ENCODE measurements at places on chromosomes 12 and 14. TPM values are rescaled to one million over a fixed set of nuclear protein-coding genes. Genes with fewer than 3 reads are reported as not detected.
A peak's percentile ranks its signal among the peaks of the same experiment; 100 is the strongest.

Gene SVOP
- total RNA-seq = not detected

DNA sequence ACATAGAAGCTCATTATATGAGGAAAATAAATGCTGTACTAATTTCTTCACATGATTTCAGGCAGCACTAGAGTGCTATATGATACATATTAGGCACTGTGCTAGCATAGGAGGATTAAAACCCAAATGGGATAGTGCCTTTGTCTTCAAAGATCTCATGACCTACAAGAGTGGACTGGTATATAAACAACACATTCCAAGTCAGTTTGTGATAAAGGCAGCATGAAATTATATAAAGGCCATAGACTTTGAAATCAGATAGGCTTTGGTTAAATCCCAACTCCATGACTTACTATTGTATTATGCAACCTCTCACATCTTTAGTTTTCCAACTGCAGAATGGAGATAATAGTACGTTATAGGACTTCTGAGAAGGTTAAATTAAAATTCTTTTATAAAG, 179.7 kb downstream of the RAD51B start:
- H3K27me3 ChIP-seq = no peaks in the 10 kb centered on the region
- DNase-seq = no peak
- H3K27ac ChIP-seq = no peak overlapping the region
- no peaks in the 10 kb centered on the region for H3K4me1 ChIP-seq

- H3K4me1 ChIP-seq = peaks cover 62% of the 10 kb centered on the region
- DNase-seq = no peak
- H3K27me3 ChIP-seq = no peaks in the 10 kb centered on the region
- no peaks in the 10 kb centered on the region for H3K36me3 ChIP-seq
- H3K4me3 ChIP-seq = peak overlapping the region; percentile 97
Observed at GRCh38 chr12:104458694-104459367, 2.1 kb downstream of the CHST11 start.

- no peak overlapping the region for H3K27ac ChIP-seq
- H3K27me3 ChIP-seq = no peaks in the 10 kb centered on the region
- no peaks in the 10 kb centered on the region for H3K36me3 ChIP-seq
- H3K4me3 ChIP-seq = no peak overlapping the region
Observed at GRCh38 chr14:98112194-98112780, 1159.7 kb downstream of the BCL11B start.

Gene HPD
- not detected for total RNA-seq

GRCh38 chr12:70383484-70383883, 17.4 kb downstream of the KCNMB4 start:
- H3K36me3 ChIP-seq = no peaks in the 10 kb centered on the region
- DNase-seq = no peak
- no peaks in the 10 kb centered on the region for H3K4me1 ChIP-seq

GRCh38 chr14:103232831-103233319, 101.2 kb upstream of the EIF5 start:
- no peaks in the 10 kb centered on the region for H3K36me3 ChIP-seq
- DNase-seq = no peak
- H3K4me1 ChIP-seq = no peaks in the 10 kb centered on the region

Gene DIP2B
- total RNA-seq = 47.5 TPM
